Cerebellar nuclear complex (tissue), 1 donor: ENCODE measurements at places on chromosomes 7 and 10.

DNA sequence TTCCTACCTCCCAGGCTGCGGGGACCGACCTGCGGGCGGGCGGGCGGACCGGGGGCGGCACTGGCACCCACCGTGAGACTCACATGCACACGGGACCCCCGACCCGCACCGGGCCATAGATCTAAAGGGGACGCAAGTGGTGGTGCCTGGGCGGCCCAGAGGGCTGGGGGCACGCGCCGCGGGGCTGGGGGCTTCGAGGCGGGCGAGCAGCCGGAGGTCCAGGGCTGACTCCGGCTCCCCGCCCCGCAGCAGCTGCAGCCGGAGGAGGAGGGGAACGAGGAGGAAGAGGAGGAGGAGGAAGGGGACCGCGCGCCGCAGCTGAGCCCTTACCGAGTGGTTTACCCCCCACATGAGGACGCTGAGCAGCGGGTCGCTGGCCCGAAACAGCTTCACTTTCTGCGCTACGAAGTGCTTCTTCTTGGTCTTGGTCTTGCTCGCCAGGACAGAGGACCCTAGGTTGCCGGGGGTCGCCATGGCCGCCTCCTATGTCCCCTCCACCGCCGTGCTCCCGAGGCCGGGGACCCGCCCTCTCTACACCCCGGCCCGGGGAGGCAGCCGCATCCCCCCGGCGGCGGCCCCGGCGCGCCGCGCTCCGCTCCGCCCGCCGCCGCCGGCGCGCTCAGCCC is 412 bp downstream of the PIP4K2A start:
- no peak for DNase-seq

DNA sequence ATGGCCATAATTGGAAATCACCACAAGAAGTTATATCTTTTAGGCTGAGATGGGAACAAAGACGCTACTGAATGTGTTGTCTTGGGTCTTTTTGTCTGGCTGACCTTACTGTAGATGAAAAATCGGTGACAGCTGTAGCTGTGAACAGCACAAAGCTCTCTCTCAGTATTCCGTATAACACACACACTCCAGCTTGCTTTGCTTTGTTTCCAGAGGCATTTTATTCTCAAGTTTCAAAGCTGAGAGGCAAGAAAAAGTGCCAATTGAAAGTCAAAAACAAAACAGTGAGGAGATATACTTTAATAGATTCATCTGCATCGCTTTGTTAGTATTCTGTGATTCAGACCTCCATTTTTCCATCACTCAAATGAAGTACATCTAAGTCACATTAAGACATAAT is 39.6 kb upstream of the CABCOCO1 start:
- DNase-seq = no peak

- no peak for DNase-seq
These were observed 168.9 kb downstream of the SLIT1 start for GRCh38 chr10:97016728-97017473.

- no peak for DNase-seq
These were observed 123.1 kb downstream of the CCNY start for GRCh38 chr10:35459449-35459847.

DNA sequence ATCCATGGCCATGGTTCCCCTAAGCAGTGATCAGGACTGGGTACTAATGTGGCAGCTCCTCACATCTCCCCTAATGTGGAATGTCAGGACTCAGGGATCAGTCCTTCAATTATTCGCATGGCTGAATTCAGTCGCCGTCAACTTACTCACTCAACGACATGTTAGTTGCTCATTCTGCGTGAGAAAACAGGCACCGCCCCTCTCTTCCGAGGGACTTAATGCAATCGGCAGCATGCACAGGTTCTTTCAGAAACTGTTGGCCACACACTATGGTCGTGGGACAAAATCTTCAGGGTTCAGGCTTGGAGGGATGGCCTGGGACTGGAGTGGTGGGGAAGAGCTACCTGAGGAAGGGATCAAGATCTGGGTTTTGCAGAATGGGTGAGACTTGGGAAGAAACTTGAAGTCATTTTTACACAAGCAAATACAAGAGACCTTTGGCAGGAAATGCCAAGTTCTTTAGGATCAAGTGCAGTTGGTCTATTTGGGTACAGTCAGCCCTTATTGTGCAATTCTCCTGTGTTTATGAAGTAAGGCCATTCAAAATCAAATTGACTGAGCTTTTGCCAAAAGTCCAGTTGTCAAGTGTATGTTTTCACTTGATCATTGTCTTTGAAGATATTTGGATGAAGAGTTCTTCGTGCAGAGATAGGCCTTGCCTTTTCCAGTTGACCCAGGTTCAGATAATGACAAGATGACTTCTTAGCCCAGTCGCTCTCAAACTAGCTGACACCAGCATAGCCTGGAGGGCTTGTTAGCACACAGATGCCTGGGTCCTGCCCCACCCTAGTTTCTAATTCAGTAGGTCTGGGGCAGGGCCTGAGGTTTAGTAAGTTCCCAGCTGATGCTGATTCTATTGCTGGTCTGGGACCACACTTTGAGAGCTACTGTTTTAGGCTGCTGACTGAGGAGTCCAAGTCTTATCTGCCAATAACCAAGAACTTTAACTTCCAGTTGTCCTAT is 48.5 kb downstream of the LRRC18 start:
- no peak for DNase-seq

DNA sequence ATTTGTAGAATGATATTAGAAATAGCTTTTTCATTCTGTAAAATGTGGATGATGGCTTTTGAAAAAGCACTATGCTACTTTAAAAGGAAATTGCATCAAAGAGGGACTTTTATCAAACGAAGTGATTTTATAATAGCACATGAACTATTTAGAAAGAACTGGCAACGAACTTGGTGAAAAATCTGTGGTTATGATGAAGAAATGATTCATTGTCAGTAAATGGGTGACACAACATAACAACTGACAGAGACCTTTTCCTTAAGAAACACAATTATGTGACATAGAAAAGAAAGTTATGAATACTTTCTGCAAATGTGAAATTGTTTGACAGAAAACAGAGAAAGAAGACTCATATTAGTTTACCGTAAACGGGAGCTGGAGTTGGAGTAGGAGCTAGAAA is 60.7 kb upstream of the LAMB4 start:
- DNase-seq = no peak

DNA sequence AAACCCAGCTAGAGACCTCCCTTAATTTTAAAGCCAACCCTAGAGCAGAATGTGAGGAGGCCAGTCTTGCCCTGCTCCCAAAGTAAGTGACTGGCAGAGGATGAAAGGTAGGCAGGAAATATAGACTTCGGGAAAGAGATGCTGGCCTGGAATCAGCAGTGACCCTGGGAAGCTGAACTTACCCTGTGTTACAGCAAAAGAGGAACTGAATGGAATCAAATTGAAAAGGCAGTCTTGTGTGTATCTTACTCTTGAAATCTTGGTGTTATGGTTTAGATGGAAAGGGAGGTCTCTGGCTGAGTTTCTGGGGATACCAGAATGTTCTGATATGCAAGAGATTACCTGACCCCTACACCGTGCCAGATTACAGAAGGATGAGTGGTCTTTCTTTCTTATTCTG is 7.9 kb upstream of the CFAP43 start:
- DNase-seq = no peak

DNA sequence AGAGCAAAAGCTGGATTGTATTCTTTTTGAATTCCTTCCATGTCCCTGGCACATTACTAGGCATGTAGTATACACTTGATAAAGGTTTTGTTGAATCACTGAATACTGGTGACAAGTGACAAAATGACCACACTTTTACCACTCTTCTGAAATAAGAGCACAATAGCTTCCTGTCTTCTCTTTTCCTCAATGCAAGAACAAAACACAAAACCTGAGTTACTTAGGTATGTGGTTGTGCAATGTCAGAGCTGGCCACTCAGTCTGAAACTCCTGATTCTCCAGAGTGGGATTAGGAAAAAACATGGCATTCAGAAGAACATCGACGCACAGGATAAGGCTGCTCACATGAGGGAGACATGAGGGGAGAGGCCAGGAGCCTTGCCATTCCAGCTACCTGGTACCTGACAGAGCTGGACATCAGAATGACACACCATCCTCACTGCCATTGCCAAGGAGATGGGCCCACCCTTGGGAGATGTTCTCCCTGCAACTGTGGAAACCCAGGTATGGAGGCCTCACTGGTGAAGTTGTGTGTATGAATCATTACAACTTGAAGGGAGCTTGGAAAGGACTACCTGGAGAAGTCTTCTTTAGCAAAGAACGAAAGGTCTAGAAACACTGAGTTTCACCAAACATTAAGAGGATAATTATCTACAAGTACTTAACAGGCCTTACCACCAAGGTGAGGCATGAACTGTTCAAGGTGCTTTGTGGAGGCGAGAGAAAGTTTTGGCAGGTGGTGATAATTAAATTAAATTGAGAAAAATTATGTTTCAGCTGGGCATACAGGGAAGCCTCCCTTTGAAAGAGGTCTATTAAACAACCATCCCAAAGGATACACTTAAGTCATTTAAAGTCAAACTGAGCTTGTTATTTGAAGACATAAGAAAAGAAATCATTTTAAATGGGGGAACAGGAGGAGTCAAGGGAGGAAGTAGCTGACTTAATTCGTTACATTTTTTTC is 246.5 kb upstream of the AOAH start:
- DNase-seq = no peak

DNA sequence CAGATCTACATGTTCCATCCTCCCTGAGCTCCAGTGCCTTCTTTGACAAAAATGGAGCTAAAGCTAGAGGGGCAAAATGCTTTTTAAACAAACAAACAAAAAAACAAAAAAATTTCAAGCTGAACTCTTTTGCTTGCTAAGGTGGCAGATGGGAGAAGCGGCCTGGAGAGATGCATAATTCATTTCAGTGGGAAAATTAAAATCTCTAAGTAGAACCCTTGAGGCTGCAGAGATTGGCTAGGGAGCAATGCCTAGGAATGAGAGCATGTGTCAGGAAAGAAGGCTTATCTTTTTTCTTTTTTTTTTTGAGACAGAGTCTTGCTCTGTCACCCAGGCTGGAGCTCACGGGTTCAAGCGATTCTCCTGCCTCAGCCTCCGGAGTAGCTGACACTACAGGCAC is 46.4 kb upstream of the SAMD8 start:
- peak; percentile 22 for DNase-seq
